ENCODE measurements at places on chromosomes 12 and 14.

DNA sequence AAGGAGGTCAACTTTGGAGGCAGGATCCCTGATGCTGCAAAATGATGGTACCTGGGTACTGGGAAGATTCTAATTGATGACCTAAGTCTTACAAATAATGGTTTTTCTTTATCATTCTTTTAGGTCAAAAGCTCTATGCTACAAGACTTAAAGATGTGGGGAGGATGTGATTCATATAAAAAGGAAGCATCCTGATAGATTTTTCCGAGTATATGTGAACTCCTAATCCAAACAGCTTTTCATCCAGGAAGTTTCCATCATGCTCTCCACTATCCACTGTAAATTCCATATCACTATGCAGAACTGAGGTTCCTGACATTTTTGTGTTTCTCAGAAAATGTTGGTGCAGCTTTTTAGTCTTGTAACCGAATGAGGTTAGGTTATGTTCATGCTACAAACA is 293.2 kb downstream of the PAWR start:
- DNase-seq: no peak

DNA sequence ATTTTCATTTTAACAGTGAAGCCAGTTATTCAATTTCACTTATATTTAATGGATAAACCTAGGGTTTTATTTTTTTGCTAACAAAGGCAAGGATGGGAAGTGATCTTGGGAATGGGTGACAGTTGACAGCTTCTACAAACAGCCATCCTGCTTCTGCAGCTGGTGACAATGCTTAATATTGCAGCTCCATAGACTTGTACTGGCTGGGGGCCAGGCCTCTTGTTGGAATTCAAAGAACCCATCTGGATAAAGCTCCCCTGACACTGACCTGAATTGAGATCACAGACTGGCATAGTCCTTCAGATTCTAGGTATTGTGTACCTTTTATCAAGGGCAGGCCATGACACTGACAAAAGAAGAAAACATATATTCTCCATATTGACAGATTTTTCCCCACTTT is 664.6 kb upstream of the FOXG1 start:
- DNase-seq: no peak

DNA sequence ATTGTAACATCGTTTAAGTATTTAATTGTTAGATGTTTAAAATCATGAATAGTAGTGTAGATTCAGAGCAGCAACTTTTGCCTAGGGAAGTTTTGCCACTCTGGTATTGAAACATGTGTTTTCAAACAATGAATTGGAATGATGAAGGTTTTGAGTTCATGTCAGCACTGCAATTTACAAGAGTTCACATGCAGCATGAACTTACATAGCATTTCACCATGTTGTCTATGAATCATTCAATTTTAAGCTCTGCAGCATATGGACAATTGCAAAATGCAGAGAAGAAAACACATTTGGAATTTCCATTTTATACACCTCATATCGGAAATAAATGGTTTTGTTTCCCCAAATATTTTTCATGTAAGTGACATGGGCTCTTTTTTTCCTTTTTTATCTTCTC is 170.7 kb upstream of the CDKN3 start:
- no peak for DNase-seq

- no peak for DNase-seq
Measured at GRCh38 chr12:50185301-50185895, 18.2 kb upstream of the CERS5 start.

- DNase-seq: no peak
Measured at GRCh38 chr12:125330645-125331341, 265.6 kb downstream of the AACS start.

DNA sequence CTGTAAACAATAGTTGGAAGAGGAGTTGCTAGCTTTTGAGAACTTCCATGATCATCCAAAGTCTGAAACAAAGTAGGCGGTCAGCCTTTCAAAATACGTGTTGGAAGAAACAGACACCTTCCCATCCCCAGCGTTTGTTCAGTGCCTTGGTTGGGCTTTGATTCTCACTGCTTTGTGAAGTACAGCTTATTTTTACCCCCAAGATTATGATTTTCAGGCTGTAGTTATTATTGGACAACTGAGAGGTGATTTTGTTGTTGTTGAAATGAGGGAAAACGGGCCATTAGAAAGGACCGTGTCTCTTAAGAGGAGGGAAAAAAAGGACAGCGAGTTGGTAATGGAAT is 921 bp upstream of the CEP83 start:
- DNase-seq: peak; percentile 0

DNA sequence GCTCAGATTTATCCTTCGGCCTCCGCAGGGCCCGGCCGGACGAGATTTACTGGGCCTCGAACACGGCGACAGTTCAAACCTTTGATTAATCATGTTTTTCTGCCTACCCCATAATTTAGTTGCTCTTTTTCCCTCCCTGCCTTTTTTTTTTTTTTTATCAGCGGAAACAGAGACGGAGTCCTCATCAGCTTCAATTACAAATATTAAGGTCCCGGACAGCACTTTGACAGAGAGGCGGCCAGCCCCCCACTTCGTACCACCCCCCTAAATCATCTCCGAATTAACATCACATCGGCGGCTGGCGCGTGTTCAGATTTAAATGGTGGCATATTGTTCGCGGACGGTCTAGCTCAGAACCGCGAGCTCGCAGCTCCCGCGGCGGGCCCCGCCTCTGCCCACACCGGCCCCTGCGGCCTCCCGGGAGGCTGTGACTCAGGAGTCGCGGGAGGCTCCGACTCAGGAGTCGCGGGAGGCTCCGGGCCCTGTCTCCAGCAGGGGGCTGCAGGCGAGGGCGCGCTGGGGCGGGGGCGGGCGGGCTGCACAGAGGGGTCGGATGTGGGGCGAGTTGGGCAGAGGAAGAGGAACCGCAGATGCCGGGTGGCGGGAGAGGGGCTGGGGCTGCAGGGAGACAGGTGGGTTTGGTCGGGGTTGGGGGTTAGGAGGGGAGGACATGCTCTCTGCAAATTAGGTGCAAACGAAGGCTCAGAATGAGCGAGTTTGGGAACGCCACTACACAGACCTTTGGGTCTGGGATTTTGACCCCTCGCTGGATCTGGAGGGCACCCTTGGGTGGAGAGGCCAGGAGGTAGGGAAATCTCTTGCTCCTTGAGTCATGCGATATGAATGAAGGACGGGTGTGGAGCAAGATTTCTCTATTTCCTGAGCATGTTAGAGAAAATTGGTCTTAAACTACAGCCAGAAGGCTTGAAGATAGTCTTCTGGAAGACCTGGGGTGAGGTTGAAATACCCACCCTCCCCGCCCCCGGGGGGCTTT is 19.6 kb upstream of the ATP5MC2 start:
- DNase-seq: no peak

- no peak for DNase-seq
Measured at GRCh38 chr12:106433055-106433454, 75.5 kb downstream of the POLR3B start.

- no peak for DNase-seq
Measured at GRCh38 chr14:91250912-91251311, 6.4 kb upstream of the GPR68 start.

DNA sequence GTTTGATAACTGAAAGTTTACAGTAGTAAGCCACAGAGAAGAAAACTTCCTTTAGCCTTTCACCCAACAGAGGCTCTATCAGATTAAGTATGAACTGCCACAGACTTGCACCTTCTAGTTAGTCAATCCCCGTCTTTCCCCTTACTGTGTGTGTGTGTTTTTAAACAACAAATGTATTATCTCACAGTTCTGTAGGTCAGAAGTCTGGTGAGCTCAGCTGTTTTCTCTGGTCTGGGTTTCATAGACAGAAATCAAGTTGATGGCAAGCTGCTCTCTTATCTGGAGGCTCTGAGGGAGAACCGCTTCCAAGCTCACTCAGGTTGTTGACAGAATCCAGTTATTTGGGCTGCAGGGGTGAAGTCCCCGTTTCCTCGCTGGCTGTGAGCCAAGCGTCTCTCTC is 320.5 kb downstream of the PRKD1 start:
- DNase-seq: no peak

DNA sequence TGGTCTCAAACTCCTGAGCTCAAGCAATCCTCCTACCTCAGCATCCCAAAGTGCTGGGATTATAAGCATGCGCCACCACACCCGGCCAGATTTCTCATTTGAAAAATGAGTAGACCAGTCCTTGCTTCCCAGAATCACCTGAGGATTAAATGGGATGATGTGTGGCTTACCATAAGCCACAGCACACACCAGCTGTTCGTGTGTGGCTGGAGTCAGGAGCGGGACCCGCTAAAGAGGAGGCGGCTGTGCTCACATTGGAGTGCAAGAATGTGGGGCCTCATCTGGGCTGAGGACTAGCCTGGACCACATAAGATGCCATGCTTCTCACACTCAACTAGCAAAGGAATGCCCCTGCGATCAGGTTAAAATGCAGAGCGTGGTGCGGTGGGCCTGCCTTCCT is 6.7 kb upstream of the ALDH2 start:
- DNase-seq: no peak

DNA sequence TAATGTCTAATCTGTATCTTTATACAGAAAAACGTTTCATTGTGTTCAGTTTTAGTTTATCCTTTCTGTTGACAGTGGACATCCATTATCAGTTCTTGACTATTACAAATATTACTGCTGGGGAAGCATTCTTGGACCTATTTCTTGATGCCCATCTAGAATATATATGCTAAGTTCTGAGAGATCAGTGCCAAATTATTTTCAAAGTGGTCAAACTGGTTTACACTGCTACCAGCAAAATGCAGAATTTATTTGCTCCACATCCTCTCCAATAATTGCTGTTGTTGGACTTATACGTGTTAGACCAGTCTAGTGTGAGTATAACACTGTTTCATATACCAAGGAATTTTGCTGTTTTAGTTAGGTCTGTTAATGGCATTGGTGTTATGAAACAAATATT is 85.5 kb upstream of the TRAF3 start:
- DNase-seq: no peak

DNA sequence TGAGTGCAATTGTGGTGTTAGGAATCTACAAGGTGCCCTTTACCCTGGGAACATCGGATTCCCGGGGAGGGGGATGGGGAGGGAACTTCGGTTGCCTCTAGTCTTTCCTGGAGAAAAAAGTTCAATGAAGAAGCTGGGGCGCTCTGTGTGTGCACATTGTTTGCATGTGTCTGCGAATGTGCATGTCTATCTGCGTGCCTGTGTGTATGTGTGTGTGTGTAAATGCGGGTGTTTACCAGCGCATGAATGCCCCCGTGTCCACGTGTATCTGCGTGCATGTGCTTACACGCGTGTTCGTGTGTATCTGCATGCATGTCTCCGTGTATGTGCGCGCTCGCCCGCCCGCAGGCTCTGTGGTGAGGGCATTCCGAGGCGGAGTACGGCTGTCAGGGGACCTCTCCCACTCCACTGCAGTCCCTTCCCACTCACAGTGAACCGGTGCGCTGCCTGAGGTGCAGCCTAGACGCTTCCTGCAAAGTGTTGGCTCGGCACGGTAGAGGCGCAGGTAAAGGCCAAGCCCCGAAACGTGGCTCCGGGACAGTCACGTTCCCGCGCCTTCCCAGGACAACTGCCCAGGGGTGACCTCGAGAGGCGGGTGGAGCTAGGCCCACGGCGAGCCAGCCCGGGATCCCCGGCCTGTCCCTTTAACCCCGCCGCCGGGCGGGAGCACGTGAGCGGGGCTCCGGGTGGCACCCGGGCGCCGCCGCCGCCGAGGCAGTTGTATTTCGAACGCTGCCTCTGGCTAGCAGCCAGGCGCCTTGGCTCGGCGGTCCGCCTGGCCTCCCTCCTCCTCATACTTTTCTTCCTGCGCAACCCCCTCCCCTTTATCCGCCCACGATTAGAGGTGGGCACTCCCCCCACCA is 539 bp upstream of the HMGA2 start:
- DNase-seq: no peak

DNA sequence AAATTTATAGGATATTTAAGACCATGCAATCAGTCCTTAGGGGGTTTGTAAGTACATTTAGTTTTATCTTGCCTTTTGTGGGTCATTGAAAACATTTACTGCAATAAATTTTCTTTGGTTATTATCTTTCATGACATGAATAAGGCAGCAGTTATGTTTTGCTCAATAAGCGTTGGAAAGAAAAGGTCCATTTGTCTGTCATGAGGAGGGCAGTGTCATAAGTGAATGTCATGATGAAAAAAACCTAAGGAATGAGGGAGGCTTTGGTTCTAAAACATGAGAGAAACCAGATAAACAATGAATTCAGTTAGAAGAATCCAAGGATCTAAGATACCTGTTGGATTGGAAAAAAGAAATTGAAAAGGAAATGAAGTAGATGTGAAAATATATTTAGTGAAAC is 209.4 kb downstream of the NAV3 start:
- no peak for DNase-seq

GRCh38 chr12:7114851-7115250 is 5.8 kb upstream of the C1RL start:
- no peak for DNase-seq

DNA sequence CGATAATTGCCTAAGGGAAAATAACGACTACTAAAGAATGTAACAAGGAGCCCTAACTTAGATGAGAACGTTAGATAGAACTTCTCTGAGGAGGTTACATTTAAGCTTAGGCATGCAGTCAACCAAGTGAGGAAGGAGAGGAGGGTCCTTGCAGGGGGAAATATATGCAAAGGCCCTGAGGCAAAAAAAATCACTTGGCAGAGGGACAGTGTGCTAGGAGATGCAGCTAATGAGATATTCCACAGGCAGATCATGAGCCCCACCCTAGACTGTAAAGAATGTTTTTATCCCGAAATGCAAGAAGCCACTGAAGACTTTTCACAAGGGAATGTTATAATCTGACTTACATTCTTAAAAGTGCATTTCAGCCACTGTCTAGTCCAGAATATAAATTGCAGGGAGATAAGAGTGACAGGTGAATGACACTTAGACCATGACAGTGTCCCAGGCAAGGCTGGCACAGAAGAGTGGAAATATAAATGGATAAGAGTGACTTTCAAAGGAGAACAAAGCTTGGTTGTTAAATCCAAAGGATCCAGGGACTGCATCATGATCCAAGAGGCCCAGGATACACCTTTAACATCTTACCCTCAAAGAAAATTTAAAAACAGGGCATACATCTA is 61.0 kb downstream of the PPM1H start:
- DNase-seq: no peak

DNA sequence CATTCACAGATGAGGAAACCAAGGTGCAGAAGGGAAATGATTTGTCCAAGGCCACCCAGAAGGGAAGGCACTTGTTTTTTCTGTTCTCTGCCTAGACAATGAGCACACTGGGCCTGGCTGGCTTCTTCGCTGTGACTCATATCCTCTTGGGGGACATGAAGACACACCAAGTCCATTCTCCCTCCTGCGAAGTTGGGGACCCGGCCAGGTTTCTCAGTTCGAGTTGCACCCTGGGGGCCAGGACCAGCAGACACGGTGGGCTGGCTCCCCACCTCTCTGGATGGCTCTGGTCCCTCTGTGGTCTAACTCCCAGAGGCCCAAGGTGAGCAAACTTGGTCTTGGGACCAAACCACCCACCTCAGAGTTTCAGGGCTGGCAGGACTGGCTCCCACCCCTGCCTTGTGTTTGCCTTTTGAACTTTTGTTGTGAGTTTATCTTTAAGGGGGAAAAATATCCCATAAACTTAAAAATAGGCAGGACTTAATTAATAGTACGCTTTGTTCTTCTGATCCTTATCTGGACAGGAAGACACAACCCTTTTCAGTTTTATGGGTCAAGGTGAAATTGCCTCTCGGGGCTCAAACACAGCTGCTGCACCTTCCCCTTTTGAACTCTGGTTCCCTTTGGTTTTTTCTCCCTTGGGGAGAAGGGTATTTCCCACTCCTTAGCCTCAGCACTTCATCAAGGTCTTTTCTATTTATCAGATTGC is 9.0 kb upstream of the MLEC start:
- DNase-seq: no peak
